ENCODE measurements at places on chromosomes 1 and 21.

DNA sequence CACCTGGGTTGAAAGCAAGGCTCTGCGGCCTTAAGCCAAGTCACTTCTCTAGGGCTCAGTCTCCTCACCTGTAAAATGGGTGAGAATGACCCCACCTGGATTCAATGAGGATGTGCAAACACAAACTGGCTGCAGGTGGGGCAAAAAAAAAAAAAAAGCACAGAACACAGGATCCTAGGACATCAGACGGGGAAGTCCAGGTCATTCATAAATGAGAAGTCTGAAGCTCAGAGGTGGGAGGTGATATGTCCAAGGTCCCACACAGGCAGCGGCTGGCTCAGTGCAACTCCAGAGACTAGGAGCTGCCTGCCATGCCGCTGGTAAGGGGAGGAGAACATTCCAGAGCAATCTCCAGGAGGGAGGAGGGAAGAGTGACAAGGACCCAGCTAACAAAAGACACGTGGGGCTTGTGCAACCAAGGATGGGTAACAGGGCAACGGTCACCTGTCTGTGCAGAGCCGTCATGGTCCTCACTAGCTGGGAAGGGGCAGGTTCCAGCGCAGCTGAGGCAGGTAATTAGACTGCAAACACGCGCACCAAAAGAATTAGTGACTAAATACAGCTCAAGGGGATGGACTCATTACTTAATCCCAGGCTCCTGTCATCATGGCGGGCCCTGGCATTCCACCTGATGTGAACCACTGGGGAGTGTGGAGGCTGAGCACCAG, 19.5 kb downstream of the IFFO2 start:
- DNase-seq = no peak

GRCh38 chr1:83787246-83787998, 211.5 kb downstream of the TTLL7 start:
- no peak for DNase-seq

GRCh38 chr21:41545500-41546359, 37.8 kb upstream of the TMPRSS2 start:
- no peak for DNase-seq

GRCh38 chr1:113855630-113856400, 15.7 kb downstream of the PTPN22 start:
- DNase-seq = no peak

DNA sequence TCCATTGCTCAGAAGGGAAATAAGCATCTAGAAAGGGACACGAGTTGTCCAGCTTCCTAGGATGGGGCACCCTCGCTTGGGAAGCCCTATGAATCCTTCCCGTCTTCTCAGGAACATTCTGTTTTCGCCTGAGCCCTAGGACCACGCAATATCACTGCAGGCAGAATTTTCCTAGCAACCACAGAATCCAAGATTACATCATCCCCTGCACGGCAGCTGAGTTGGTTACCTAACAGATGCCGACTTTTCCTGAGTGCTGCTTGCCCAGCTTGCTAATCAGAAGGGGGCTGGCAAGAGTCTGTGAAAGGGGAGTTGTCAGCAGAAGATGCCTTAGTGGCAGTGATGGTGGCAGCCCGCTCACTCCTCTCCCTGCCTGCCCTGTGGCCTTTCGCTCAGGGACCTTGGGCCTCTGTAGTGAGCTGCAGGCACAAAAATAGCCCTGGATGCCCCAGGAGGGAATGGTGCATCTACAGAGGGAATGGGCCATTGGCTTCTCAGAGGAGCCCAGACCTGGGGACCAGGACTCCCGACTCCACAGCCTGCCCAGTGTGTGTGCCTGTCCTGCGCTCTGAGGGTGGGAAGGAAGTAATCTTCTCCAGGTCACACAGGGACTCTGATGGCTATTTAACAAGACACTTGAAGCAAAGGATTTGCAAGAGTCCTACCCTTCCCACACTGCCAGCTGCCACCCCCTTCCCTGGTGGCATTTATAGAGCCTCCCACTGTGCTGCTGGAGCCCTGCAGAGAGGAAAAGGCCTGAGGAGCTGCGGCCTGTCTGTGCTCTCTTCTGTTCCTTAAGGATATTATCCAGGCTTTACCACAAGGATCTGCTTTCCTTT, 28.9 kb upstream of the CLSTN1 start:
- peak; percentile 30 for DNase-seq

DNA sequence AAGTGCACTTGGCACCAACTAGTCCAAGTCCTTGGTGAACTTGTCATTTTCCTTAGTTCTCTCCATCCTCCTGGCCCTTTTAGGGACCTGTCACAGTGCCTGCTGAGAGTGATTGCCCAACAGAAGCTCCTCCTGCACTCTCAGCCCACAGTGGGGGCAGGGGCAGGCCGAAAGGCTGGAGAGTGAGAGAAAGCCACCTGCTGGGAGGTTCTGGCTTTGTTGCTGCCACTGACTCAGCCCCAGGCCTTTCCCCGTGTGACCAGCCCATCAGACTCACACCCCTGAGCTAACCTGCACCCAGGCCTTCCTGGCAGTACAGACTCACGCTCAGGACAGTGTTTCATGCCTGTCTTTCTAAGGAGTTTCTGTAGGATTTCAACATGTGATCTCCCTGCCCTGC, 17.1 kb upstream of the PROK1 start:
- DNase-seq = peak; percentile 62

DNA sequence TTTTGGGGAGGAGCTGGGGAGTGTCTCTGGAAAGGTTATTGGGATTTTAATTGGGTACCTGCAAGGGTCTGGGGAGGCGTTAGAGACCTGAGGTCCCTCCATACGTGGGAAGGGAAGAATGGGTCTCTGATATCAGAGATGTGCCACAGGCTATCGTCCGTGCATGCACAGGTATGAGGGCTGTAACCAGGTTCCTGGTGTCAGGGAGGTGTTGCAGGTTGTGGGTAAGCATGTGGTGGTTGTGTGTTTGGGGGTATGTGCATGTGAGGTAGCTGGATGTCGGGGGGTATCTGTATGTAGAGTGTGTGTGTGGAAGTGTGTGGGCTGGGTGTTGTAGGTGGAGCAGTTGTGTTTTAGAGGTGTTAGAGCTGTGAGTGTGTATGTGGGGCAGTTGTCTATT, 8.3 kb downstream of the AHDC1 start:
- DNase-seq = no peak

DNA sequence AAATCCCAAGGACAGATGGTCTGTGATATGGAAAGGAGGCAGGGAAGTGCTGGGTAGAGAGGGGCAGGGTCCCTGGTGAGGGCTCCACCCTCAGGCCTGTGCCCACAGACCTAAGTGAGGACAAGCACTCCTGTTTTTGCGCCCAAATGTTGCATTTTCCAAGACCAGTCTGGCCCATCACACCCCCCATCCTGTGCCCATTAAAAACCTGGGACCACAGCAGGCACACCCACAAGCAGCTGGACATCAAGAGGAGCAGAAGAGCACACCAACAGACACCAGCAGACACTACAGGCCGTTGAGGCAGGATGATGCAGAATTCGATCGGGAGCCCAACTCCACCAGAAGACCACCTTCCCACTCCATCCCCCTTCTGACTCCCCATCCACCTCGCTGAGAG, 72.8 kb downstream of the DMRTA2 start:
- DNase-seq = no peak

DNA sequence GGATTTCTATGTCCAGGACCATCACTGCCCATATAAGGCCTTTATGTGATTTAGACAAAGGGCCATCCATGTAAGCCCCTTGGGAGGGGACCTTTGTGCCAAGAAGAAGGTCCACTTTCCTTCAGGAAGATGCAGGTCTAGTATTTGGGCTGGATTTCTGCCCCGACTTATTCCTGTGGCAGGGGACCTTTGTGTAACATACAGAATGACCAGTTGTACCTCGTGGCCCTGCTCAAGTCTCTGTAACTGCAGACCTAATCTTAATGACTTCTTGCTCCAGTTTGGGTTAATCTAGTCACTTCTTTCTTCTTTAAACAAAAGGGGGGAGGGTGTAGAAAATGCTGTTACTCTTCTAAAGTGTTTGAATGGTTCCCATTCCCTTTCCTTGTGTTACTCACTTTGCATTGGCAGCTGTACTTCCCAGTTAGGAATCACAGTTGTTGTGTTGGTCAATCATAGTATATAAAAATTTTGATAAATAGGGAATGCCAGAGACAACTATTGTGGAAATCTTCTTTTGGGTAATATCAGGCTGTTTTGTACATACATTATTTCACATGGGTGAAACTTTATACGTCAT, 54.2 kb downstream of the MIGA1 start:
- no peak for DNase-seq

DNA sequence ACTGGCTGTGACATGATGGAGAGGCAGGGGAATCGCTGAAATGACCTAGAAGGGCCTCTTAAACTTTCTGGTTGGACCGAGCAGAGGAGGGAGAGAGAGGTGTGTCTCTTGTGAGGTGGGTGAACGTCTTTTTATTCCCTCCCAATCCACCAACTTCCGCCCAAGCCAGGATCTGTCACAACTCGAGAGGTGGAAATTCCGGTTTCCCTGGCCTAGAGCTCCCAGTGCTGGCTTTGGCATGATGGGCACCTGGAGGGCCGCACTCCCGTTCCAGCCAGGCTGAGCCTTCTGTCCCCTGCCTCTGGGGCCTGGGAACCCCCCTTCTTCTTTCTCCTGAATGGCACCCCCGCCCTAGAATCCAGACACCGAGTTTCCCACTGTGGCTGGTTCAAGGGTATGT, at the start of gene SEMA4A:
TSS of gene SEMA4A (plus strand) at position 224 of the 400 bp plus-strand sequence. CDS start 994 bp downstream, outside the sequence.
- no peak for DNase-seq

- no peak for DNase-seq
These were observed 212.3 kb downstream of the PTPRU start for GRCh38 chr1:29448456-29449235.

DNA sequence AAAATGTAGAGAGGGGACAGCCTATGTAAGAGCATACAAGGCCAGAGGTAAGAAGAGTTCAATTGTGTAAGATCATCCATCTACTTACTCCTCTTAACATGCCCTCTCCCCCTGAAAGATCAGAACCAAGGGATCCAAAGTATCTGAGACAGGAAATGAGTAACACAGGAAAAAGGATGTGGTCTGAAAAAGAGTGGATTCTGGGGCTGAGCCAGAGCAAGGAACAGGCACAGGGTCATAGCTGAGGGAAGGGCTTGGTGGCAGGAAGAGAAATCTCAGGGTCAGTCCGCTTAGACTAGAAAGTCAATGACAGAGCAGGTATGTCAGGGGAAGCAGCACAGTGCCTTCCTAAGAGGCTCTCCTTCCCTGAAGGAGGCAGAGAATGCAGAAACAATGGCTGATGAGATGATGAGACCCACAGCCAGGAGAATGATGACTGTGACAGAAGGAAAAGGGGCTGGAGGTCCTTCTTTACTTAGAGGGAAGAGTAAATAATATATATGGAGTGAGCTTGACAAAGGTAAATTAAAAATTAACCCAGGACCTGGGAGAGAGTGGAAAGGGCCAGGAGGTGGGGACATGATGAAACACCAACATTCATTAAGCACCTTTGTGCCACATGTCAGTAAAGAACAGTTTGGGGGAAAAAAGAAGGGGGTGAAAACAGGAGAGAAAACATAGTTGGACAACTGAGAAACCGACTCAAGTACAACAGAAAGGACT, 26.2 kb upstream of the A3GALT2 start:
- DNase-seq = no peak

- no peak for DNase-seq
These were observed 16.9 kb upstream of the MAP10 start for GRCh38 chr1:232788235-232788872.

- no peak for DNase-seq
These were observed 704 bp downstream of the S100A16 start for GRCh38 chr1:153612111-153612754.

DNA sequence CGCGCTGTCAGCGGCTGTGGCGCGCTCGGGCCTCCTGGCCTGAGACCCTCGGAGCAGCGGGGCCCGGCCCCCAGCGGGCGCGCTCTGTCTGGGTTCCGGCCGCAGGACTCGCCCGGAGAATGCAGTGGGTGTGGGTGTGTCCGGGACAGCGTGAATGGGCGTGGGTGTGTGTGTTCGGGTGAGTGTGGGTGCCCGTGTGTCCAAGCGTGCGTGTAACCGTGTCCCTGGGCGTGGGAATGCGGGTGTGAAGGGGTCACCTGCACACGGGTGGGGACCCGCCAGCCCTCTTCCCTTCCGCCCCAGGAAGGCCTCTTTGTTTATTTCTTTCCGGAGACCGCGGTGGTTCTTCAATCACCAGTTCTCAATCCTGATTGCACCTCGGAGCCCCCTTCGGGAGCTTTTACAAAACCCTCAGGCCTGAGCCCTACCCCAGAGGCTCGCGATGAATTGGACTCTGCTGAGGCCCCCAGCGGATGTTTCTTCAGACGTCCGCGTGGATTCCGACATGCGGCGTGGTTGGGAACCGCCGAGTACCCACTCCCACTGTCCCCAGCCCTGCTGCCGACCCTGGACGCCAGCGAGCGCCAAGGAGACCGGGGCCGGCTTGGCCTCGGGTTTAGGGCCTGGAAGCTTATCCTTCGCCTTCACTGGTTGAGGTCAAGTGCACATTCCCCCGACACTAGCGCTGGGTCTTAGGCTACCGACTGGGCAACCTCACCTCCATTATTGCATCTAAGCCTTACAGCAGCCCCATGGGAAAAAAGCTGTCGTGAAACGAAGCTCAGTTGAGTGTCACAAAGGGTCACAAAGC, 19.3 kb downstream of the SERTAD4 start:
- DNase-seq = no peak

GRCh38 chr1:4010284-4010683, 110.2 kb upstream of the C1orf174 start:
- DNase-seq = no peak

Data from BE2C (cell line).